Left renal pelvis (tissue), 4 donors: ENCODE measurements at places on chromosomes 7 and 10. TPM values are rescaled to one million over a fixed set of nuclear protein-coding genes. Genes with fewer than 3 reads are reported as not detected.

OR2A42 gene
- 0.53 TPM for polyA plus RNA-seq

DNA sequence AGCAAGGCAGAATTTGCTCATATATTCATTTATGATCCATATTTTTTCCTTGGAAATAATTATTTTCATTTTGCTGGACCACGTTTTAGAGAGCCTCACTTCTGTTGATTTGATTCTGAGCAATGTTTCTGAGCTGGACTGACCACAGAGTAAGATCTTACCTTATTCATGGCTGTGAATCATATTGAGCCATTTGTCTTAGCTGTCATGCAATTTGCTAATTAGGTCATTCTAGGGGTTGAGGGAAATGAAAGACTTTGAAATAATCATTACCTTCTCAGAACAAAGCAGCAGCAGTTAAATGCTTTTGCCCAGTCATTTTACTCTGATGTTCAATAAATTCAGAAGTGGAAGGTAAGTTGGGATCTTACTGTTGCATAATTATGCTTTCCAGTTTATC lies 251.4 kb downstream of the SDK1 start:
- DNase-seq, result no peak

ACHE gene
- polyA plus RNA-seq, result 6.0 TPM

- DNase-seq, result no peak
These were observed 236.6 kb upstream of the GRB10 start for GRCh38 chr7:51019191-51019844.

UNCX gene
- 5.8 TPM for polyA plus RNA-seq

DNA sequence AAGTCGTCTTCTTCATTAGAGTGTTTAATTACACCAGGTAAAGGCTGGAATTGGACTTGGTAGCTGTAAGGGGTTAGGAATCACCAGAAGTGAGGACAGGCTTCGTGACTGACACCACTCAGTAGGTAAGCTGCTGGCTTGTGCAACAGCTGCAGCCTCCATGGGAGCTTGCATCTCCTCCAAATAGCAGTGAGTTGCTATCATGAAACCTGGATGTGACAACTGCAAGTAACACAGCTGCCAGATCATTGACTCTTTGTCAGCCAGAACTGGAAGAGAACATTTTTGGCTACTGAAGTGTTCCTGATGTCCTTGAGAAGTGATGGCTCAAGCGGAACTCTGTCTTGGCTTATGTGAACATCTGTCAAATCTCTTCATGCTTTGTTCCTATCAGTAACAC lies 64.1 kb upstream of the MSRB2 start:
- DNase-seq, result no peak

DNA sequence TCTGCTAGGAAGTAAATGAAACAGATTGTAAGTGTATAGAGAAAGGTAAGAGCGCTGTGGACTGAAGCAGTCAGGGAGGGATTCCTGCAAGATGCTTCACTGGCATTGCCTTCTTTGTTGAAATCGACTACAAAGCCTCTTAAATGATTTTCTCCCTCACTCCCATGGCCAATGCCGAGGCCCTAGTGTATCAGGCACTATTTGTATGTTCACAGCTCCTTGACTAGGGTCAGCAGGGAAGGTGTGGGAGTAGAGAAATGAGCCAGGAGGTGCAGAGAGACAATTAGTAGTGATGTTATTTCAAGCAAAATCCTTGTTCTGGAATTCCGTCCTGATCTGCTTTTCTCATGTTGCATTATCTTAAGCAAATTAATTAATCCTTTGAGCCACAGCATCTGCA lies 22.9 kb upstream of the DUSP5 start:
- no peak for DNase-seq

SPAG6 gene
- 0.63 TPM for polyA plus RNA-seq

WDR86 gene
- polyA plus RNA-seq, result 34.6 TPM

DNA sequence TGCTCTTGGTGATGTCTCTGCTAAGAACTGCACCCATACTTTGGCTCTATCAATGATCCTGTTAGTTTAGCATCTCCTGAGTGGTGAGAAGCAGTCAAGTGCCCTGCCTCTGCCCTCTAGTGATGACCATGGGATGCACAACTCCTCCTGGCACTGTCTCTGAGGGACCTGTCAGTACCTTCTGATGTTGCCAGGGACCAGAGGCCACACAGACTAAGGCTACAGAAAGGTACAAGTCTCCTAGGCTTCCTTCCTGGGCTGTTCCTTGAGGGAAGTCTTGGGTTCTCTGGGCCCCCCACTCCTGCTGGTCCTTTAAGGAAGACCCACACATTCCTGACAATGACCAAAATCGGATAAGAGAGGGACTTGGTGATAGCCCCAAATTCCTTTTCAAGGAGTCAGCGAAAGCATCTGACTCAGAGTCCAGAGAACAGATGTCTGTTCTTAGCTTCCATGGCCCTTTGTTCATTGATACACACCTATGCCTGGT lies 15.3 kb downstream of the NKX2-3 start:
- DNase-seq, result no peak

DNA sequence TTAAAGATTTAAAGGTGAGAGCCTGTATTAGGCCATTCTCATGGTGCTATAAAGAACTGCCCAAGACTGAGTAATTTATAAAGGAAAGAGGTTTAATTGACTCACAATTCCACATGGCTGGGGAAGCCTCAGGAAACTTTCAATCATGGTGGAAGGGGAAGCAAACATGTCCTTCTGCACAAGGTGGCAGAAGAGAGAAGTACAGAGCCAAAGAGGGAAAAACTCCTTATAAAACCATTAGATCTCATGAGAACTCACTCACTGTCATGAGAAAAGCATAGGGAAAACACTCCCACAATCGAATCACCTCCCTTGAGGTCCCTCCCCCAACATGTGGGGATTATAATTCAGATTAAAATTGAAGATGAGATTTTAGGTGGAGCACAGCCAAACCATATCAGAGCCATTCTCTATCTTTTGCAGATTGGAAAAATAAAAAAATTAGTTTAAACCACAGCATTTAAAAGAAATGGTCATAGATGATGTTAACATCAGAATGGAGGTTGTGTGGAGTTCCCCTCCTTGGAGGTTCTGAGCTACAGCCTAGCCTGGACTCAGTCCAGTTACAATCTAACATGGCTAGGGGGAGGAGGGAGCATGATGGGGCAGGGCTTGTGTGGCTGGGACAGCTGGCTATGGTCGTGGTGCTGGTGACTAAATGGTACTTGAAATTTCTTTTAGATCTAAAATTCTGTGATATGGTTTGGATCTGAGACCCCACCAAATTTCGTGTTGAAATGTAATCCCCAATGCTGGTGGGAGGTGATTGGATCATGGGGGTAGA lies 33.1 kb downstream of the GSTO2 start:
- DNase-seq, result no peak

PIP4K2A gene
- polyA plus RNA-seq, result 22.6 TPM

GRCh38 chr10:86390337-86391120 lies 23.9 kb upstream of the GRID1 start:
- no peak for DNase-seq

DNA sequence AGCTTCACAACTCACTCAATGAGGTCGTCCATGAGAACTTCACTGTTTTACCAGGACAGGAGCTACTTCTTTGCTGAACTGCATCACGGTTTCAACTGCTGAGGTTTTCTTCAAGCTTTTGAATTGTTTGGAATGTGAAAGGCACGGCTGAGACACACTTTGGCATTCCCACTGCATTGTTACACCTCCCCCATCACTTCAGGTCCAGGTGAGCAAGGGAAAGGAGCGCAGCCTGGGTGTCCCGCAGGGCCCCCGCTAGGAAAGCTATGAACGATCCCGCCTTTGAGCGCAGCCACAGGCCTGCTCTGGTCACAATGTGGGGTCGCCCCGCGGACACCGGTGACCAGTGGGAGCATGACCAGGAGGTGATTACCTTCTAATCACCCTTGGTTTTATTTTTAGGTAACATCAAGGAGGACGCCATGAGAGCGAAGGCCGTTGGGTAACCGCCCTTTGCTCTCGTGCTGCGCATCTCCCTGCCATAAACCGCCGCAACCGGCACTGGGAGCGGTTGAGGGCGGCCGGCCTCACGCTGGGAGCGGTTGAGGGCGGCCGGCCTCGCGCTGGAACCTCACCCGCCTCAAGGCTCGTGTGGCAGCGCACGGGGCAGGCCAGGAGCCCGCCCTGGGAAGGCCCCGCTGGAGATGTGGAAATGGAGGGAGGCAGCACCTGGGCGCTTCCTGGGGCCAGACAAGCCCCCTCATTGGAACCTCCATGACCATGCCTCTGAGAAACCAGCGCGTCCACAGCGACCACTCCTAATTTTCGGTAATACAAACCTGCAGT lies 50.9 kb upstream of the SGMS1 start:
- DNase-seq, result no peak

DNA sequence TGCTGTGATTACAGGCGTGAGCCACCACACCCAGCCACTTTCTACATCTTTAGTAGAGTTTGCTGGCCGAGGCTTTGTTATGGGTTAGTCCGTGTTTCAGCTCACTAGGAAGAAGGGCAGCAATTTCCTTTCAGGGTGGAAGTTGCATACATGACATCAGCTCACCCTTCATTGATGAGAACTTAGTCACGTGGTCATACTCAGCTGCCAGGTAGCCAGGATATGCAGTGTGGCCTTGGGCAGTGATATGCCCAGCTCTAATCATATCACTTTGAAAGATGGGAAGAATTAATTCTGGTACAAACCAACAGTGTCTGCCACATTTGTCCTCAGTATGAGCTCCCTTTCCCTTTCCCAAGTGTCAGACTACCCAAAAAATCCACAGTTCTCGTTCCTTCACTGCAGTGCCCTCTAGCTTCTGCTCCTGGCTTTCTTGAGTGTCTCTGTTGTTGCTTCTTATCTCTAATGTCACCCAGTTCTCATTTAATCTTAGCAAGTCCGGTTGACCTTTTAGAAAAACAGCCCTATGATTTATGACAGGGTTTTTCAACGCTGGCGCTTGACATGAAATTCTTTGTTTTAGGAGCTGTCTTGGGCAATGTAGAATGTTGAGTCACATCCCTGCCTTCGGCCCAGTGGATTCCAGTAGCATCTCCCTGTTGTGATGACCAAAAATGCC lies 108.7 kb upstream of the ITGB1 start:
- no peak for DNase-seq

- DNase-seq, result no peak
These were observed 22.5 kb upstream of the HIBADH start for GRCh38 chr7:27685209-27685608.
